Caco-2 (cell line): ENCODE measurements at places on chromosomes 1 and 21.

DNA sequence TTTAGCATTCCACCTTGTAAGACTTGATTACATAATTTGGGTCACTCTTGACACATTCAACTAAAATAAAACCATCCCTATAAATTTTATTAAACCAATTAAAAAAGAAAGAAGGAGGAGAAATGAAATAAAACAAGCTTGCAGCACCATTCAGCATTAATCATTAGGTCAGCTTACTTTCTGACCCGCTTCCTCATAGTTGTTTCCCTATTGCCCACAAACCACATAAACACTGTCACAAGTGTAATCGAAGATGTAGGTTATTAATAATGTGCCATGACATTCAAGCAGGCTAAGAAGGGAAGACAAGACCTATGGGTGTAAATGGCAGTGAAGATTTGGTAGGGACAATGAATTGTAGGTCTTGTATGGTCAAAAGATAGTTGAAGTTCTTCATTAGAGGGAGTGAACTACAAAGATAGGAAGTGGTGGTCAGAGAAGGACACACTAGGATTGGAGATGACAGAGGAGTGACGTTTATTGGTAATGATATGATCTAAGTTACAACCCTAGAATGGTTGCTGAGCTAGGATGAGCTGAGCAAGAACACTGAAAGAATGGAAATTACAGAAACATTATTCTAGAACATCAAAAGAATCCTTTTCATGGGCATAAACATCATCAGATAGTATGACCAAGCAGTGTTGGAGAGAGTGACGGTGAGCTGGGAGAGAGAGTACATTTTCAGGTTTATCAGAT, 231.5 kb downstream of the KCNT2 start:
- DNase-seq: no peak

- DNase-seq: no peak
These were observed 46.7 kb downstream of the H3-3A start for GRCh38 chr1:226108935-226109828.

- DNase-seq: no peak
These were observed 391.8 kb downstream of the DUSP10 start for GRCh38 chr1:221350091-221350490.

- no peak for DNase-seq
These were observed 453.8 kb downstream of the PTPRU start for GRCh38 chr1:29690156-29690555.

- DNase-seq: peak; percentile 82
These were observed 14.3 kb upstream of the COX20 start for GRCh38 chr1:244821134-244821533.

GRCh38 chr1:24021403-24022266, 41.5 kb upstream of the SRSF10 start:
- peak; percentile 72 for DNase-seq
